ENCODE measurements at places on chromosomes 2 and 18.

DNA sequence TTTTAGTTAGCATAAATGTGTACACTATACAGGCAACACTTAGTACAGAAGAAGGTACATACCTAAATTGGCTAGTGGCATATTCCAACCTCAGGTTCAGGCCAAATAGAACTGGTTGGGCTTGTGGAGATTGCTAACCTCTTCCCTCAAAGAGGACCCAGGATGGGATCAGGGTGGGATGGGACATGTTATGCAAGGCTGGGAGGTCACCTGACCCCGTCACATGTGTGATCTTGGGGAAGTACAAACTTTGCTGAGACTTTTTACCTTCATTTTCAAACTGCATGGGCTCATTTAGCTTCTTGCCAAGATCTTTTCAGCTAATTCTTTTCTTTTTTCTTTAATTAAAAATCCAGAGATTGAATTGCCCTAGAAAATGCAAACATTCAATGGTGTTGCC, 36.9 kb downstream of the TMEM17 start:
- DNase-seq: no peak

DNA sequence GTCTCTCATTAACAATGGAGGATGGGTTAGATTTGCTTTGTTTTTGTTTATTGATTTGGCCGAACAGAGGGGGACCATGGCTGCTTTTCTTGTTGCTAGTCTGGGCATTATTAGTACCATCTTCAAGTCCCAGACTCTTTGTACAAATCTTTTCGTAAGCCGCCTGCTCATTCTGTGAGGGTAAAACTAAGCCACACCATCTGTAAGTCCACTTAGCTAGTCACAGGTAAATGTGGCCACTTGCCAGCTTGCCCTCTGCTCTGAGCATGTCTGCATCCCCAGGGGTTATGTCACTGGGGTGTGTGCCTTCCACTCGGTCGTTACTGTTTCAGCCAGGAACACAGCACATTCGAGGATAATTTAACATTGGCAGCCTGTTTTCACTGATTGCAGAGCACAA, 85.6 kb downstream of the SMIM21 start:
- DNase-seq: no peak

DNA sequence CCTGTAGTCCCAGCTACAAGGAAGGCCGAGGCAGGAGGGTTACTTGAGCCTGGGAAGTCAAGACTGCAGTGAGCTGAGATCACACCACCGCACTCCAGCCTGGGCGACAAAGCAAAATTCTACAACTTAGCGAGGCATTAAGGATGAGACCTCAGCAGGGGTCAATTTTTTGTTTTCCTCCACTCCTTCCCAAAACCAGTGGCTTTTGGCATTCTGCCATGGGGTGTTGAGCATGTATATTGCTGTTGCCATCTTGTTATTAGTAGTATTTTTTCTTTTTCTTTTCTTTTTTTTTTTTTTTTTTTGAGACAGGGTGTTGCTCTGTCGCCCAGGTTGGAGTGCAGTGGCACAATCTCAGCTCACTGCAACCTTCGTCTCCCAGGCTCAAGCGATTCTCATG, 8.9 kb upstream of the GIGYF2 start:
- no peak for DNase-seq

DNA sequence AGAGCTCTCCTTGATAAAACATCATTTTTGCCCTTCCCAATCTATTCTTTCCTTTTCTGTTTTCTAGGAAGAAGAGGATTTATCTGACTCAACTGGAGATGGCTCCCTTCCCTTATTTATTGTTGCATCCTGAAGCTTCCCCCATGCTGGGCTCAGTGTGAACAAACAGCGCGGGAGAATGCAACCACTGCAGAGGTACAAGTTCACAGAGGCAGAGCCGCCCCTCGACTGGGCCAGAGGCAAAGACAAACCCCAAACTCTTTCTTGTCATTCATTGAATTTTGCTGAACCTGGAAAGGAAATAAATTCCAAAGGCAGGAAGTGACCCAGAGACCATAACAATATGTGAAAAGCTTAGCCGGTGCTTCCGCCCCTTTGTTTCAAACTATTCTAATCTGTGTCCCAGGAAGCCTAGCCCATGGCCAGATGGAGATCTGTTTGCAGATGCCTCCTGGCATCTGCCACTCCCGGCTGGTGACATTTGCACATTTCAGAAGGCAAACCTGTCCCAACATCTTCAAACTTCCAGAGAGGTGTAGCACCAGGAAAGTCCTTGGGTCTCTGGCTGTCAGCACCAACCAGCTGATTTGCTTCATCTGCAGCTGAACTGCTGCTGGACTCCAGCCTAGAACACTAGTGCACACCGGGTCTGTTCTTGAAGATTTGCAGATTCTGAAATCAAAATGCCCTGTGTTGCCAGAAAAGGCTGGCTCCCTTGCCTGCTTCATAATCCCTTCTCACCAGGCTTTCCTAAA, 79.4 kb upstream of the MAP4K3 start:
- DNase-seq: no peak

GRCh38 chr2:1501038-1501851, 88.0 kb downstream of the TPO start:
- DNase-seq: no peak

DNA sequence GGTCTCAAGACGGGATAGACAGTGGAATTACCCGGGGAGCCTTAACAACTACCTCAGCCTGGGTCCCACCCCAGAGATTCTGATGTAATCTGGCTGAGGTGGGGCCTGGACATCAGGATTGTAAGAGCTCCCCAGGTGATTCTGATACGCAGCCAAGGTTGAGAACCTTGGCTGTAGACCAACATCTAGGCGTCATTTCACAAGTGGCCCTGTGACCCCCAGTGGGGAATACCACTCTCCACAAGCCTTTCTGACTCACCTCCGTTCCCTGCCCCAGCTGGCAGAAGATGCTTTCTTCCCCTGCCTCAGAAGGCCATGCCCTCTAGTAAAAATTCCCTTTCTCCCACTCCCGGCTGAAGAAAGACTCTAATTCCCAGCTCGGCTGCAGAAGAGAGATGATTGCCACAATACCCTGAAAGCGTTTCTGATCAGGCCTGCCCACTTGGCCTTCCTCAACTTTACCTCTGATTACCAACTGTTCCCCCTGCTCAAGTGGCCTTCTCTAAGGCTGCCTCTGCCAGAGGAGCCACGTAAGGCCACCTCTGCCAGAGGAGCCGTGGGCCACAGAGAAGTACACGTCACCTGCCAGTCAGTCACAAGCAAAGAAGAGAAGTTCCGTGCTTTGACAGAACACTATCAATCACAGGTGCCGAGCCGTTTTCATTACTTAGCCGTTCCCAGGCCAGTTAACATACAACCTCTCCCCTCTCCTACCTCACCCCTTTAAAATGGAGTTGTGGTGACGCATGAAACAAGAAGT, 116.8 kb upstream of the PKDCC start:
- DNase-seq: no peak

DNA sequence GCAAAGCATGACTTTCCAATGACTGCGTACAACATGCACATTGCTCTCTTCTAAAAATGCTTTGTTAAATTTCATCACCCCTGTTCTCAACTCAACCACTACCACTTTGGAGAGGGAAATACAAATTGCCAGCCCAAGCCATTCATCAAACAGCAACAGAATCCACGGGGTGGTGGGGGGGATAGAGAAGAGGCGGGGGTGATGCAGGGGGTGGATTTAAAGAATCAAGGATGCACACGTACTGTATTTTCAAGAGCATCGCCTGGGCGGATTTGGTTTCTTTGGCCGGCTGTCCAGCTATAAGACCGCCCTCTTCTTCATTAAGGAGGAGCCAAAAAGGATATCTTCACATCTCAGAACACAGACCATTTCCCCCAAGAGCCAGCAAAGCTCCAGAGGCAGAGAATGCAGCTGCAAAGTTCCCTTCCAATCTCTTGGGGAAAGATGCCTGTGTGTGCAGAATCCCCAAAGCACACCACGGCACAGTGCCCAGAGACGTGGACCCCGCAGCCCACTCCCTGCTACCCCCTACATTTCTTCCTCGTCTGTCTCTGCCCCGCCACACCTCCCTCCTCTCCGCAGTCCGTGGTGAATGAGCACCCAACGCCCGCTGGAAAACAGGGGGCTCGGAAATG, 977 bp downstream of the SLC8A1 start:
- DNase-seq: no peak

- DNase-seq: no peak
Observed at GRCh38 chr2:175571078-175571653, 389.7 kb upstream of the ATP5MC3 start.

- no peak for DNase-seq
Observed at GRCh38 chr2:135909976-135910375, 33.7 kb upstream of the MCM6 start.

- DNase-seq: no peak
Observed at GRCh38 chr2:188726626-188727247, 247.4 kb upstream of the COL3A1 start.

DNA sequence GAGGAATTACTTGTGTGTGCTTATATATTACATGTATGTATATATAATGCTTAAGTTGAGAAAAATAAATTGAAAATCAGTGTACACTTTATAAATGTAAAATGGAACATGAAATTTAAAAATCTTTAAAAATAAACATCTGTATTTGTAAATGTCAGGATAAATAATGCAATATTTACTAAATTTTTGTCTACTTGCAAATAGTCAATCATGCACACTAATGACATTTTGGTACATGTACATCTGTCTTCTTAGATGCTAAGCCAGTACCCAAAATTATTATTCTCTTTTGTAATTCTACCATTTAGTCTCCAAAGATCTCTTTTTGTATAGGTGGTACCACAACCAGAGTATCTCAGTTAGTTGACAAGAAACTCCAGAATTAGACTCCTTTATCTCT, 96.4 kb upstream of the SCN1A start:
- DNase-seq: no peak

- DNase-seq: no peak
Observed at GRCh38 chr2:91477731-91478672, 2786.5 kb downstream of the RPIA start.

DNA sequence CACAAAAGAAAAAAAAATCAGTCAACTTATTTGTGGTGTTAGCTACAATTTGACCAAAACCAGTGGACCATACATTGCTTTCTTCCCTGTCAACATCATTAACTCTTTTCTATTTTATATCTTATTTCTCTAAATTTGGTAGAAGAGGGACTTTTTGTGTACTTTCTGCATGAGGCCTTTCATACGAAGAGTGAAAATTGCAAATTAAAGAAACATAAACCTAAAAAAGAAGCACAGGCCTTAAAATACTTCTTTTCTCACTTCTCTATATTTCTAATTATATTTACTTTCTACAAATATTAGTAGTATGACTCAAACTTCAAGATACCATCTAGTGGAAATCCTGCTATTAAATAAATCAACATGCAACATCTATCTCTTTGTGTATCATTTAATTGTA, 1073.4 kb upstream of the ZEB2 start:
- DNase-seq: no peak

- peak; percentile 66 for DNase-seq
Observed at GRCh38 chr2:158994920-158995676, 26.7 kb downstream of the TANC1 start.

GRCh38 chr2:196435189-196435588, 204.3 kb upstream of the CCDC150 start:
- no peak for DNase-seq

GRCh38 chr2:121513597-121514333, 16.9 kb upstream of the RNU4ATAC start:
- DNase-seq: no peak

GRCh38 chr18:54130631-54131030, 93.8 kb downstream of the MBD2 start:
- DNase-seq: no peak

GRCh38 chr2:47796090-47796697, 13.2 kb downstream of the MSH6 start:
- DNase-seq: no peak

GRCh38 chr2:187338679-187339121, 109.4 kb downstream of the CALCRL start:
- DNase-seq: no peak

- DNase-seq: no peak
Observed at GRCh38 chr2:10658914-10659257, 30.9 kb downstream of the NOL10 start.

- no peak for DNase-seq
Observed at GRCh38 chr2:77232909-77233425, 289.2 kb downstream of the LRRTM4 start.

DNA sequence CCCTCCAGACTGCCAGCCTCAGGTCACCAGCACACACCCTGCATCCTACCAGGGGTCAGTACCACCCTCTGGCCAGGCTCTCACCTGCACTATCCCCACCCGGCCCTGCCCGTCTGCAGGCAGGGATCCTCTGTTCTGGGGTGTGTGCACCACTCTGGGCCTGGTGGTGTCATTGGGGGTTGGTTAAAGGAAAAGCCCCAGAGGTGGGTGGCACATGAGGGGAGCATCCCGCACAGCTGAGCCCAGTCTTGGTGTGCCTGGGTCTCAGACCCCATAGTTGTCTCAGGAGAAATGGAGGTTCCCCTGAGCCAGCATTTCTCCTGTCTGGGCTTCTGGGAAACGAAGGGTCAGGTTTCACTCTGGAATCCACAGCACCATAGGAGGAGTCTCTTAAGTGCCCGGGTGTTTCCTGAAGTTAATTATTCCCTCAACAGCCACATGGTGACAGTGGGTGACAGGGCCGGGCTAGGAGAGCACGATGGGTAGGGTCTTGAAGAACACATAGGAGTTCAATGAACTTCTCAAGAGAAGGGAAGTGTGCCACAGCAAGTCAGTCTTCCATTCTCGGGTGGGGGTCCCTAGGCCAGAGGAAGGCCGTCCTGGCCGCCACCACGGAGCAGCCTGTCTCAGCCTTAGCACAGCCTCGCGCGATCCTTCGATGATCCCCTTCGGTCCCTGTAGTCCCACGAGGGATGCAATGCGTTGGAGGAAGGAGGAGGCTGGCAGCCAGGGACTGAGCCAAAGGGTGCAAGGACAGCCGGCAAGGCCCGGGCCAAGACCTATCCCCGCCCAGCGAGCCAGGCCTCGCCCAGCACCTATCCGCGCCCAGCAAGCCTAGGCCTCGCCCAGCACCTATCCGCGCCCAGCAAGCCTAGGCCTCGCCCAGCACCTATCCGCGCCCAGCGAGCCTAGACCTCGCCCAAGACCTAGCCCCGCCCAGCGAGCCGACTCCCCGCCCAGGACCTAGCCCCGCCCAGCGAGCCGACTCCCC, 1.1 kb upstream of the FARP2 start:
- DNase-seq: peak; percentile 22

- no peak for DNase-seq
Observed at GRCh38 chr2:118849226-118850167, 2.0 kb upstream of the EN1 start.

DNA sequence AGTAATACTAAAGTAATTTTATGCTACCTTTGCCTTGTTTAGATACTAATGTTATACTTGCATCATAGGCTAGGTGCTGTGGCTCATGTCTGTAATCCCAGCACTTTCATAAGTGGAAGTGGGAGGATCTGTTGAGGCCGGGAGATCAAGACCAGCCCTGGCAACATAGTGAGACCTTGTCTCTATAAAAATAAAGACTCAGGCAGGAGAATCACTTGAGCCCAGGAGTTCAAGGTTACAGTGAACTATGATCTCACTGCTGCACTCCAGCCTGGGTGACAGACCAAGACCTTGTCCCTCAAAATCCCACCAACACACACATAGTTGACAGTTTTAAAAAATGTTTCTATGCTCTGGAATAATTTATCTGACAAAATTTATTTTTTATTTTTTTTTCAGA, 6.9 kb upstream of the DNAJC27 start:
- no peak for DNase-seq

GRCh38 chr2:217113491-217113890, 253.6 kb upstream of the TNP1 start:
- no peak for DNase-seq
